ENCODE measurements at places on chromosomes 6 and 20. TPM values are rescaled to one million over a fixed set of nuclear protein-coding genes. Genes with fewer than 3 reads are reported as not detected.

Gene CST4
- total RNA-seq, result not detected

GRCh38 chr6:142356201-142356883 is 54.5 kb downstream of the ADGRG6 start:
- H3K4me3 ChIP-seq, result no peak overlapping the region
- H3K36me3 ChIP-seq, result no peaks in the 10 kb centered on the region
- no peak overlapping the region for H3K27ac ChIP-seq
- H3K27me3 ChIP-seq, result no peaks in the 10 kb centered on the region
- no peak for DNase-seq

DNA sequence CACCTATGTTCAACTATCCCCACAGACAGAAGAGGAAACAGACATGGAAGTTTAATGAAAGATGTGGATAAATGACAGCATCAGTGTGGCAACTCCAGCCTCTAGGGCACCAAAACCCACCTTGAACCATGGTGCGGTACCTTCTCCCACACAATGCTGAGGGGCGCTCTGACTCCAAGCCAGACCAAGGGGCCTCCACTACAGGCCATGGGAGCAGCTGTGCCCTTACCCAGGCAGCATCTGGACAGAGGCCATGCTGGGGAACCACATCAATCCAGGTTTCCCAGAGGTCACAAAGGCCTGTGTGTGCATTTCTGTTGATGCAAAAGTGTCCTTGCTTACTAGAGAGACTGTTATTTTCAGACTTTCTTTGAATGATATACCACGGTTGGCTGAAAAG is 4.1 kb downstream of the PRR18 start:
- H3K4me3 ChIP-seq, result no peak overlapping the region
- H3K36me3 ChIP-seq, result no peaks in the 10 kb centered on the region
- DNase-seq, result no peak
- no peak overlapping the region for H3K27ac ChIP-seq

Gene C20orf204
- 2.1 TPM for total RNA-seq

GRCh38 chr6:103720393-103720792 is 1139.3 kb downstream of the HACE1 start:
- H3K27ac ChIP-seq, result no peak overlapping the region
- H3K4me3 ChIP-seq, result no peak overlapping the region
- H3K36me3 ChIP-seq, result no peaks in the 10 kb centered on the region
- no peaks in the 10 kb centered on the region for H3K4me1 ChIP-seq

All from WTC11 (cell line).